ENCODE measurements at places on chromosomes 5 and 9.

DNA sequence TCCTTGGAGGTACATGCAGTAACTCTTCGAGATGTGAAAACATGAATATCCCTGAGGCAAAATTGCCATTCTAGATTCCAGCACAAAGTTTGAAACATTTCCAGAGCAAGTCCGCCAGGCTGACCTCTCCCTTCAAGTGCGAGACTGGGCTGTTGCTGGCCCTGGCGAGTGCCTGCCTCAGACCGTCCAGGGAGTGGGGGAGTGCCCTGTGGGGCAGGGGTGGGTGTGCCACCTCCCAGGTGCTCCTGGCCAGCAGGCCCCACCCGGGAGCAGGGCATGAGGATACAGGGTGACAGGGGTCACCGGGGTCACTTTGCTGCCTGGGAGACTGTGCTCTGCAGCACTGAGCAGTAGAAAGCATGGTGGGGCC, 199.9 kb downstream of the AOPEP start:
- DNase-seq = no peak

GRCh38 chr9:122226142-122226757, 2.5 kb downstream of the LHX6 start:
- no peak for DNase-seq

- no peak for DNase-seq
Observed at GRCh38 chr9:79061752-79062616, 509.8 kb upstream of the TLE4 start.

DNA sequence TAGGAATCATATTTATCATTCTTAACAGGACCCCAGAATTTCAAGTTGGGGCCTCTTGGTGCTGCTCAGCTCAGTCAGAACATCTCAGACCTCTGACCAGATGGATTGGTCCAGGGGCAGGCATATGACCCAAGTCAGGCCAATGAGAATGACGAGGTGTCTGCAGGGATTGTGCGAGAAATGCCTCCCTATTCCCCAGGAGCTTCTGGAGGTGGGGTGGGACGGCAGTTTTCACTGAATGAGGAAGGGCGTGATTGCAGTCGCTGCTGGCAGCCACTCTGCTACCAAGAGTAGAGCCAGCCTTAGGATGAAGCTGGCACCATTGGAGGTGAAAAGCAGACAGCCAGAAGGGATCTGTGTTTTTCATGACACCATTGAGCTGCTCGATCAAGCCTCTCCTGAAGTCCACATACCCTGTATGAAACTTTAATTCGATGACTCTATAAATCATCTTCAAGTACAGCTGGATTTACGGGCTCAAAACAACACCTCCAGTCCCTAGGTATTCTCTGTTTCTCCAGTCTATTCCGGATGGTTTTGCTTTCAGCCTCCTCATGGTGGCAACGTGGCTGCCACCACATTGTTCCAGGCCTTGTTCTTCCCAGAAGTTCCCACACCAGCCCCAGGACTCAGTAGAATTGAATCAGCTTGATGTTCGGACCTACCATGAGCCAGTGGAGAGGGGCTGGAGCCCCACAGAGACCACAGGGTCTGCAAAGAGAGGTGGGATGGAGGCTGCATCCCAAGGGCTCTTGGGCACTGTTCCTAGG, 70.2 kb upstream of the ADAMTS2 start:
- no peak for DNase-seq

GRCh38 chr5:10310066-10310779, 2.5 kb upstream of the CMBL start:
- no peak for DNase-seq

DNA sequence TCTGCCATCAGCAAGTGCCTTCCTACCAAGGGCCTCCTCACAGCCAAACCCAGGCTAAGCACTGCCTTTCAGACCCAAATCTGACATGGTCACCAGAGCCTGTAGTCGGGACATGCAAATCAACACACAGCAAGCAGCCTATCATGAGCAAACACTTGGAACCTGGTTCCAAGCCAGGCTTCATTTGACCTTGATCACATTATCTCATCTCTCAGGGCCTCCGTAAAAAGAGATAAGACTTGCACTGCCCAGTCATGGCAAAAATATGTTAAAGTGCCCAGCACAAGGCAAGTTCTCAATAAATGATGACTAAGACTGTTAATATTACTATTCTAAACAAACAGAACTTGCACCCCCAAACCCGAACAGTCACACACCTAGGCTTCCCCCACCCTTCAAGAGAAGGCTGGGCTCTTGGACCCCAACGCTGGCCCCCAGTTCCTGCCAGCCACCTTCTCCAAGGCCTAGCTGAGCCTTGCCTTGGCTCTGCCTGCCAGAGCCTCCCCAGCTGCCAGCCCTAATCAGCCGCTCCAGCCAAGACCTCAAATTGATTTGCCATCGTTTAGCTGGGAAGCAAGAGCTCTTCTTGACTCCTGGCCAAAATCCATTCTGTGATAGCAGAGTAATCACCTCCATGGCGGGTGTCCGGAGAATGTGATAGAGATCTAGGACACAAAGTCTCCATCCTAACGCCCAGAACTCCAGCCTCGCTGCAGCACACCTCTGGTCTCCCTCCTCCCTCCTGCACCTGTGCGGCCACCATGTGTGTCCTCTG, 18.7 kb downstream of the CPLX2 start:
- no peak for DNase-seq

GRCh38 chr9:127567035-127567729, 44.9 kb upstream of the STXBP1 start:
- DNase-seq = no peak

DNA sequence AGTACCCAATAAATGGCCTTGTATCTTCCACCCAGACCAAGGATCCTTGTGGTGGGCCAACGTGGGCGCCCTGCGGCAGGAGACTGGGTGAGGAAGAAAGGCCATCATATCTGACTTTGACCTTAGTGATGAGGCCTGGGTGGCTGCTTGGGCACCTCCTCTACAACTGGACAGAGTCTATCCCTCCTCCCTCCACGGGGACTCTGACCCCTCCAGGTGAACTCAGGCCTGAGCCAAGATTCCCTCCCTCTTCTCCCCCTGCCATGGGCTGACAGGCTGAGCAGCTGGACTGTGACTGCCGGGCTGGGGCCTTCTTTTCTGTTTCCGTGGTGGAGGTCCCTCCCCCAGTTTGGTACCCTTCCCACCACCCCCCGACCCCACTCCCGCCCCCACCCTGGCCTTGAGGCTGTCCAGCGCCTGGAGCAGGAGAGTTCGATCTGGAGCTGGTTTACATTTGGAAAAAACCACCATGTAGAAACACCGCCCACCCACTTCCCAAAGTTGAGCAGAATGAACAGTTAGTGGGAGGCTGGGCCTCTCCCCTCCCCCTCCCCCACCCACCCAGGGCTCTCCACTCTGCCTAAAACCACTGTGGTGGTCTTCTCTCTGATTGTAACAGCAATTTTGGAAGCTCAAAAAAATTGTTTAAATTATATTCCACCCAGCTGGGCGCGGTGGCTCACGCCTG, 1.2 kb upstream of the PHYHD1 start:
- DNase-seq = no peak

DNA sequence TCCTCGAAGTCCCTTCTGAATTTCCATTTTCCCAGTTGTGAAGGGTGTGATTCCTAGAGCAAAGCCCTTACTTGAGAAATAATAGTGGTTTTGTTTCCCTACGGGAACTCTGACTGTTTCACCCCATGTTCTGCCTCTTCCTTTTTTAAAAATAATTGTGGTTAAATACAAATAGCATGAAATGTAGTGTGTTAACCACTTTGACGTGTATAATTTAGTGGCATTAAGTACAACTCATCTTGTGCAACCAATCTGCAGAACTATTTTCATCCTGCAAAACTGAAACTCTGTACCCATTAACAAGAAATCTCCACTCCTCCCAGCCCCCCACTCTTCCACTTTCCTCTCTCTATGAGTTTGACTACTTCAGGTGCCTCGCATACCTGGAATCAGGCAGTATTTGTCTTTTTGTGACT, 35.6 kb upstream of the HAND1 start:
- no peak for DNase-seq

DNA sequence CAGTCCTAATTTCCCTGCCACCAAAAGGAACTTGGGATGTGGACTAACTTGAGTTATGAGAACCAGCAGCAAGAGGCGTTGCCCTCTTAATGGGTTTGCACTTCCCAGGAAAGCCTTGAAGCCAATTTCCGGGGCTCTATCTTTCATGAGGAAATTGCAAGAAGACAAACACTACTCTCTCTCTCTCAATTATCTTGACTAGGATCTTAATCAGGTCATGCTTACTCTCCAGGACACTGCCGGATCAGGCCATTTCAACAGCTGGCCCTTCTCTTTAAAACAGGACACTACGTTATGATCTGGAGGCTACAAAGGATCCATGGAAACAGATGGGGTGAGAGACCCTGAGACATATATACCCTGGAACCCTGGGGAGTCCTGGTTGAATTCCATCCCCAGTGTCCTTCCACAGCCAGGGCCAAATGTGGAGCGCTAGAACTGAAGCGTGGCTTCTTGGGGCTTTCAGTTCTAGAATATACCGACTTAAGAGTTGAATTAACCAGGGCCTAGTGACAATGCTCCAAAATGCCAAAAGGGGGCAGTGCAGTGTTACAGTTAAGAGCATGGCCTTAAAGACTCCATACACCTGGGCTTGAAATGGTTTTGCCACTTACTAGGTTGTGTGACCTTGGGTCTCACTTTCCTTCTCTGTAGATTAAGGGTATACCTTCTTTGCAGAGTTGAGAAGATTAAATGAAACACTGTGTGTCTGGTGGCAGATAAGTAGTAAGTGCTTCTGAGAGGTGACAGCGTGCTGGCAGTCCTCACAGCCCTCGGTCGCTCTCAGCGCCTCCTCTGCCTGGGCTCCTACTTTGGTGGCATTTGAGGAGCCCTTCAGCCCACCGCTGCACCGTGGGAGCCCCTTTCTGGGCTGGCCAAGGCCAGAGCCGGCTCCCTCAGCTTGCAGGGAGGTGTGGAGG, 21.1 kb downstream of the FAM219A start:
- peak; percentile 41 for DNase-seq

- no peak for DNase-seq
Observed at GRCh38 chr5:1545805-1546355, 22.1 kb upstream of the LPCAT1 start.

All from T-helper 2 cell treated with Interferon-gamma antibody and Interleukin-4, amounts not matched to agents 5 μg/mL and 100 μg/mL, for 36 hours (primary cell).